ENCODE measurements at places on chromosomes 4 and X. TPM values are rescaled to one million over a fixed set of nuclear protein-coding genes. Genes with fewer than 3 reads are reported as not detected.

DNA sequence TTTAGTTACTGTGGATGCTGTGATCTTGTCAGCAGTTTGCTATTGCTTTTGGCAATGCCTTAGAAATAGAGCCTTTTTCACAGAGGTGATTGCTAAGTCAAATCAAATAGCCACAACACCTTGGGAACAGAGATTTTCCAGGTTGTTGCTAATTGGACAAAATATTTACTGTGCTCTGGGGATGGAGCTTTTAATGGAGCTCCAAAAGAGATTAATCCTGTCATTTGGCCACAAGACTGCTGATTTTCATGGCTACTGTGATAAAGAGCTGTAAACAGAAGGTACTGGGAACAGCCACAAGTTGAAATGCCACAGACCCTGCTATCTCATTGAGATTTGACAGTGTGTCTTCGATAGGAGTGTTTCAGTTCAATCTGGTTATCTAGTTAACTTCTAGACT lies 1715.2 kb upstream of the ADGRL3 start:
- H3K27ac ChIP-seq, result no peak overlapping the region
- no peaks in the 10 kb centered on the region for H3K36me3 ChIP-seq
- H3K4me3 ChIP-seq, result no peak overlapping the region
- no peak for DNase-seq
- H3K4me1 ChIP-seq, result no peaks in the 10 kb centered on the region
- no peaks in the 10 kb centered on the region for H3K27me3 ChIP-seq

DNA sequence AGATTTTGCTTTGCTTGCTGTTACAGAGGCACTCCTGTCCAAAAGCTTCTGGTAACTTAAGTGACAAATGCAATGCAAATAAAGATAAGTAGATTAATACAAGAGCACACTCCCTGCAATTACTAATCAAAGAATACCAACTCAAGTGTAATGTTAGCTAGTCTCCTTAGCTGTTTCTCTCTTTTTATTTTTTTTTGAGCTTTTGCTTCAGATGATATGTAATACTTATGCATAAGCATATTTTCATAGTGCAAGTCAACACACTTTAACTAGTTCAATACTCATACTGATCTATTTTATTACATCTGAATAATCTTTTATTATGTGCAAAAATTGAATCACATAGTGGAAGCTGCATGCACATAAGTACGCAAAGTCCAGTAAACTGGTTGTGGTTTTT lies 2.7 kb downstream of the SLC7A11 start:
- H3K4me3 ChIP-seq, result no peak overlapping the region
- H3K36me3 ChIP-seq, result no peaks in the 10 kb centered on the region
- peaks cover 20% of the 10 kb centered on the region for H3K4me1 ChIP-seq
- no peaks in the 10 kb centered on the region for H3K27me3 ChIP-seq

The MAGEB17 gene
- not detected for total RNA-seq

The GTPBP6 gene
- 72.4 TPM for total RNA-seq

The ZXDB gene
- total RNA-seq, result 6.5 TPM

The RXFP1 gene
- not detected for total RNA-seq

All from Caco-2 (cell line).